A549 treated with AZD2906 at 1 μM for 4 hours (cell line): ENCODE measurements at places on chromosomes 7 and 10. TPM values are rescaled to one million over a fixed set of nuclear protein-coding genes. Genes with fewer than 3 reads are reported as not detected.

Gene ASIC3
- total RNA-seq, result 5.1 to 9.9 TPM (median 8.9 TPM) in 5 replicates

Gene CRPPA
- total RNA-seq, result 0.51 to 0.65 TPM (median 0.60 TPM) in 5 replicates

Gene AUTS2
- total RNA-seq, result 3.1 to 4.1 TPM (median 3.8 TPM) in 5 replicates

Gene TRIM74
- total RNA-seq, result 0.25 to 0.53 TPM (median 0.36 TPM) in 4 of 5 replicates, not detected in the other

Gene ITPRID1
- not detected in 5 replicates for total RNA-seq

Gene GUSB
- total RNA-seq, result 27.5 to 33.0 TPM (median 32.6 TPM) in 5 replicates

Gene PKD1L1
- total RNA-seq, result 0.09 to 0.29 TPM (median 0.12 TPM) in 5 replicates

Gene VIPR2
- total RNA-seq, result 0.02 to 0.06 TPM (median 0.02 TPM) in 5 replicates
